ENCODE measurements at places on chromosomes 4 and X.

- DNase-seq = no peak
Observed at GRCh38 chrX:78168065-78168464, 28.6 kb upstream of the TAF9B start.

DNA sequence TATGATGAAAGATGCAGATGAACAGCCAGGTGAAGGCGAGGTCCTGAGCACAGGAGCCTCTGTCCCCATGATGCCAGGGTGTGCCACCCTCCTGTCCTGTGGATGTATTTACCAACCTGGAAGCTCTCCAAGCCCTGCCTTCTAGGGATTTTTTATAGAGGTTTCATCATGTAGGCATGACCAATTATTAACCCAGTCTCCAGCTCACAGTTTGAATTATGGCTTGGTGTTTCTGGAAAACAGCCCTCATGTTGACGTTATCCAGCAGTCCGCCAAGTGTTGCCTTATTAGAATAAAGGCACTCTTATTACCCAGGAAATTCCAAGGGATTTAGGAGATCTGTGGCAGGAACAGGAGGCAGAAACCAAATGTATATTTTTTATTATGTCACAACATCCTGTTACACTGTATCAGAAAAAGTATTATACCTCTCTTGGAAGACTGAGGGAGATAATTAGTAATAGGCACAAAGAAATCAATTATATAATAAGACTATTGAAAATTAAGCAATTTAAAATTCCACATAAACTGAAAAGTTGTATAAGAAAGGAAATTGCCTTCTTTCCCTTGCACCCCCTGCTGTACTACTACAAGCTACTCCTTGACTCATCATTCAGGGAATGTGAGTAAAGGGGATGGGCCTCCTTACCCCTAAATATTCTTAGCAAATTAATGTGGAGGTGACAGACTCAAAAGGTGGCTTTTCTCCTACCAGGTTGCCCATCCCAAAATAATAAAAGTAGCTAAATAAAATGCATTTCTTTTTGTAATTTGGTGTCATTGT is 129.6 kb downstream of the ZNF330 start:
- DNase-seq = peak; percentile 94

- peak; percentile 76 for DNase-seq
Observed at GRCh38 chr4:23333556-23333945, 556.3 kb downstream of the PPARGC1A start.

DNA sequence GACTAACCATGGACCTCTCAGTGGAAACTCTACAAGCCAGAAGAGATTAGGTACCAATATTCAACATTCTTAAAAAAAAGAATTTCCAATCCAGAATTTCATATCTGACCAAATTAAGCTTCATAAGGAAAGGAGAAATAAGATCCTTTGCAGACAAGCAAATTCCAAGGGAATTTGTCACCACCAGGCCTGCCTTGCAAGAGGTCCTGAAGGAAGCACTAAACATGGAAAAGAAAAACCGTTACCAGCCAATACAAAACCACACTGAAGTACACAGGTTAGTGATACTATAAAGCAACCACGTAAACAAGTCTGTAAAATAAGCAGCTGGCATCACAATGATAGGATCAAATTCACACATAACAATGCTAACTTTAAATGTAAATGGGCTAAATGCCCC is 156.6 kb downstream of the FAM13A start:
- DNase-seq = peak; percentile 76

DNA sequence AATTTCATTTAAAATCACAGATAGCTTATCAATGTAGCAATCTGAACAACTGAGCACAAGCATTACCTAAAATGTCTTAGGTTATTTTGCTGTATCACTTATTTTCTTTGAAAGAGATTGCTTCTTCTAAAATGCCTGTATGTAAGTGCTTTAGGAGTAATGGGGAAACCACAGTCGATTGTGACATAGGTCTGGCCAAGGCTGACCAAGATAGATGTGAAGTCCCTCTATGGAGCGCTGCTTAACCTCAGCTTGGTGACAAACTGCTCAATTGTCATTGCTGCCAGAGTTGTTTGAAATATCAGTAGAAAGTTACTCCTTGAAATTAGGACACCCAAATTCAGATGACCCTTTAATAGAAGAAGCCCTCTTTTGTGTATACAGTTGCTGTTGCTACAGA is 401.9 kb upstream of the NDST4 start:
- no peak for DNase-seq

GRCh38 chr4:77002321-77003107 is 53.0 kb downstream of the SEPTIN11 start:
- DNase-seq = peak; percentile 80

Measured in fibroblast of lung (primary cell).